ENCODE measurements at places on chromosomes 2 and 18. TPM values are rescaled to one million over a fixed set of nuclear protein-coding genes. Genes with fewer than 3 reads are reported as not detected.

The PLGLB2 gene
- 0.54 TPM for total RNA-seq

The ALPI gene
- not detected for total RNA-seq

The CHMP1B gene
- 71.6 TPM for total RNA-seq

The LYPD6B gene
- total RNA-seq: 0.81 TPM

The LRRC30 gene
- total RNA-seq: not detected

The CHRNA1 gene
- total RNA-seq: not detected

The MYO3B gene
- total RNA-seq: under 0.01 TPM

The IL37 gene
- not detected for total RNA-seq

The OSR1 gene
- under 0.01 TPM for total RNA-seq

The AOX1 gene
- total RNA-seq: 4.8 TPM

The EN1 gene
- total RNA-seq: not detected

The RSAD2 gene
- 17.2 TPM for total RNA-seq

The FHL2 gene
- total RNA-seq: 31.8 TPM

The CPSF3 gene
- total RNA-seq: 31.5 TPM

The C2orf80 gene
- total RNA-seq: not detected

The EML6 gene
- 2.7 TPM for total RNA-seq

The TEX44 gene
- not detected for total RNA-seq

The CAVIN2 gene
- total RNA-seq: 39.0 TPM

The TSPYL6 gene
- under 0.01 TPM for total RNA-seq

The RUFY4 gene
- 1.1 TPM for total RNA-seq

The SGPP2 gene
- total RNA-seq: under 0.01 TPM

The CPLX4 gene
- not detected for total RNA-seq

The NPHP1 gene
- total RNA-seq: 1.1 TPM

The DQX1 gene
- under 0.01 TPM for total RNA-seq

The SMIM21 gene
- not detected for total RNA-seq

The NCKAP1 gene
- 1.6 TPM for total RNA-seq

The ATL2 gene
- total RNA-seq: 68.7 TPM

The SERPINB11 gene
- not detected for total RNA-seq

The WDR35 gene
- total RNA-seq: 9.2 TPM
